ENCODE measurements at places on chromosomes 13 and 19.

GRCh38 chr19:51097166-51097738 lies 11.0 kb downstream of the CTU1 start:
- DNase-seq = peak; percentile 40

- peak; percentile 44 for DNase-seq
These were observed 1.0 kb upstream of the PGLS start for GRCh38 chr19:17510220-17510993.

DNA sequence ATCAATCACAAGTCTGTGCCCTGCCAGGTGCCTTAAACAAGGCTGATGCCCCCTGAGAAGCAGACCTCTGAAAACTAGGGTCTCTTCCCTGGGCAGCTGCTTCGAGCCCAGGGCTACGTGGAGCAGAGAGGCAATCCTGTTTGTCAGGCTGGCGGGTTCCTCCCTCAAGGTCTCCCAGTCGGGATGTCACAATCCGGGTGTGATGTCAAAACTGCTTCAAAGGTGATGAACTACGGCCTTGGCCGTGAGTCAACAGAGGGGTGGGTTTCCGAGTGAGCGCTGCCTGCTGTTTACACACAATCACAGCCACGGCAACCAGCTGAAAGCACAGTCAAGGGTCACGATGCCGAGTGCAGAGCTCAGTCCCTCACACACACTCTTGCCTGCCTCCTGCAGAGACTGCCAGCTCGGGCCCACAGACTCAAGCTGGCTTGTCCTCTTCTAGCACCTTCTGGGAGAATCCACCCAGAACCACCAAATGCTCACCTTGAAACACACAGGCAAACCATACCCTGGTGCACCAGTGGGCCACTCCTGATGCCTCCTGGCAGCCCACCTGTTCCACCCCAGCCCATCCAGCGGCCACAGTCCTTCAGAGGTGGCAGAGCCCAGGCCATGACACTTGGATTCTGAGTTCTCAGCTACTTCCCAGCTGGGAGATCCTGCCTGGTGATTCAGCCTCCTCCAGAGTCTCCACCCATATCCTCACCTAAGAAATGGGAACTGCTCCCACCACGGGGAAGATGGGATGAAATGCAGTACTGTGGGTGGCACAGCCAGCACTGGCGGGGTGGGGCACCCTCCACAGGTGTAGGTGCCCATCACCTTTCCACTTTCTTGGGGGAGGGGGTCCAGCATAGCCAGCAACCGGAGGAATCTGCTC lies 6.8 kb downstream of the ELL start:
- peak; percentile 87 for DNase-seq

- DNase-seq = no peak
These were observed 1.4 kb downstream of the SIAH3 start for GRCh38 chr13:45850027-45850613.

GRCh38 chr13:44435919-44436510 lies 62.4 kb downstream of the SERP2 start:
- no peak for DNase-seq

DNA sequence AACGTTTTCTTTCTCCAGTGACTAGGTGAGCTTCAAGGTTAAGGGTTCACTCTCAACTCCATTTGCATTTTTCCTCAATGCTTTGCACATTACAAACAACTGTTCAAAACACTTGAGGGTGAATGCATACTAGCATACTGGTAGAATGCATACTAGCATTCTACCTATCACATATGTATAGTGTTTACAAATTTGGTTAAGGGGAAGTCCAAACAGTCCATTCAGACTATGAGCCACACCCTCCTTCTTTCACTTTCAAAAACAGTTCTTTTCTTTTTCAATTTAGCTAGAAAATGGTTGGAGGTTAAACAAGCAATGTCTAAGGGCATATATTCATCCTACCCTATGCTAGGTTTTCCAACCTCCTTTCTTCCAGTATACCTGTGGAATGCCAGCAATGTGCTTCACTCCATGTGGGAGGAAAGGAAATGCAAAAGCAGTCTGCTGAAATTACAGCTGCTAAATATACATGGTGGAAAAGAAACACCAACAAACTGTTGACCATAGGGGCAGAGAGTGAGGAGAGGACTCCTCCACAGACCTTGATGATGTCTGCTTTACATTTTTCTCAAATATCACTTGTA lies 102.6 kb downstream of the DOCK9 start:
- no peak for DNase-seq

- no peak for DNase-seq
These were observed 328.0 kb upstream of the ZNF507 start for GRCh38 chr19:32017176-32017953.

GRCh38 chr13:50167224-50167947 lies 152.1 kb downstream of the KCNRG start:
- DNase-seq = no peak

- DNase-seq = peak; percentile 59
These were observed 3.8 kb downstream of the HCN2 start for GRCh38 chr19:593505-593904.

- DNase-seq = no peak
These were observed 41.8 kb upstream of the NBEA start for GRCh38 chr13:34900288-34900739.

GRCh38 chr13:73171926-73172325 lies 113.1 kb downstream of the KLF5 start:
- DNase-seq = no peak

- DNase-seq = no peak
These were observed 1.4 kb upstream of the CYP2F1 start for GRCh38 chr19:41112728-41113290.

GRCh38 chr13:110907951-110908898 lies 6.6 kb downstream of the ANKRD10 start:
- no peak for DNase-seq

GRCh38 chr19:934197-934840 lies 8.5 kb downstream of the ARID3A start:
- no peak for DNase-seq

DNA sequence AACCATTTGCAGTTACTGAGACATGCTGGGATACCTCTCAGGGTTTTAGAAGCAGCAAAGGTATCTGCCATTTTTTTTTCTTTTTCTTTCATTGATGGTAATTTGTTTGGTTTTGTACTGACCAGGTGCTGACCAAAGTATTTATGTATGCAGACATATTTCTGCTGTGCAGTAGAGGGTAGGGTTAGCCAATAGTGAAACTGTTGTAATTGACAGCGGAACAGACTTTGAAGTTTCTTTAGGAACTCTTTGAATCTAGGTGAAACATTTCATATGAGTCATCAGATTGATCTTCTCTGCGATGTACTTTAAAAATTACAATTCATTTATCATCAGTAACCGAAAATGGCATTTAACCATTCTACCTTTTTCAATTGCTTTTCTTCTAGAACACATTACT lies 63.0 kb downstream of the ITGBL1 start:
- no peak for DNase-seq

GRCh38 chr13:77859450-77859849 lies 59.2 kb downstream of the EDNRB start:
- no peak for DNase-seq

GRCh38 chr13:44715287-44716230 lies 139.4 kb upstream of the TSC22D1 start:
- DNase-seq = no peak

DNA sequence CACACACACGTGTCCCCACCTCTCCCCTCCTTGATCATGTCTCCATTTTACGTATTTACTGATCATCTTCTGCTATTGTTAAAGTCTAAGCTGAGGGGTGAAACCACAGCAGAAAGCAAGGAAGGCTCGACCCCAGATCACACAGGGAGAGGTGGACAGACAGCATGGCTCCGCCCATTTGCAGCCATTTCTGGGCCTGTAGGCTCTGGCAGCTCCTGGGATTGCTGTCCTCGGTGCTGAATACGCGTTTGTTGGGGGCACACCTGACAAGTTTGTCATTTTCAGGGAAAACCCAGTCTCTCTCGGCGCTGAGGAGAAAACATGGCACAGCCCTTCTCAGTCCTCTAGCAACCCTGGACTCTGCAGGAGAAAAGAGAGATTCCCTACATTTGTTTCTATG lies 8.0 kb downstream of the TMEM86B start:
- DNase-seq = no peak

- DNase-seq = no peak
These were observed 1615.4 kb downstream of the EFNB2 start for GRCh38 chr13:104920091-104920490.

- DNase-seq = no peak
These were observed 249.5 kb downstream of the DNAJC15 start for GRCh38 chr13:43272851-43273250.

DNA sequence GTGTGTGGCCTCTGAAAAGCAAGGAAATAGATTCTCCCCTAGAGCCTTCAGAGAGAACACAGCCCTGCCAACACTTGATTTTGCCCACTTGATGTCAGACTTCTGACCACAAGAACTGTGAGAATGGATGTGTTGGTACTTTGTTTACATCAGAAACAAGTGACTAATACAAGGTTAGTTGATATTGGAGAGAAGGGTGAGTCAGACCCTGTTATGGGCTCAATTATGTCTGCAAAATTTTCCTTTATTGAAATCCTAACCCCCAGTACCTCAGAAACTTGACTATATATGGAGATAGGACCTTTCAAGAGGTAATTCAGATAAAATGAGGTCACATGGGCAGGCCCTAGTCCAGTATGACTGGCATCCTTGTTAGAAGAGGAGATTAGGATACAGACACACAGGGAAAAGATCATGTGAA lies 226.7 kb downstream of the RFC3 start:
- no peak for DNase-seq

GRCh38 chr13:26299168-26299750 lies 45.3 kb downstream of the CDK8 start:
- no peak for DNase-seq

DNA sequence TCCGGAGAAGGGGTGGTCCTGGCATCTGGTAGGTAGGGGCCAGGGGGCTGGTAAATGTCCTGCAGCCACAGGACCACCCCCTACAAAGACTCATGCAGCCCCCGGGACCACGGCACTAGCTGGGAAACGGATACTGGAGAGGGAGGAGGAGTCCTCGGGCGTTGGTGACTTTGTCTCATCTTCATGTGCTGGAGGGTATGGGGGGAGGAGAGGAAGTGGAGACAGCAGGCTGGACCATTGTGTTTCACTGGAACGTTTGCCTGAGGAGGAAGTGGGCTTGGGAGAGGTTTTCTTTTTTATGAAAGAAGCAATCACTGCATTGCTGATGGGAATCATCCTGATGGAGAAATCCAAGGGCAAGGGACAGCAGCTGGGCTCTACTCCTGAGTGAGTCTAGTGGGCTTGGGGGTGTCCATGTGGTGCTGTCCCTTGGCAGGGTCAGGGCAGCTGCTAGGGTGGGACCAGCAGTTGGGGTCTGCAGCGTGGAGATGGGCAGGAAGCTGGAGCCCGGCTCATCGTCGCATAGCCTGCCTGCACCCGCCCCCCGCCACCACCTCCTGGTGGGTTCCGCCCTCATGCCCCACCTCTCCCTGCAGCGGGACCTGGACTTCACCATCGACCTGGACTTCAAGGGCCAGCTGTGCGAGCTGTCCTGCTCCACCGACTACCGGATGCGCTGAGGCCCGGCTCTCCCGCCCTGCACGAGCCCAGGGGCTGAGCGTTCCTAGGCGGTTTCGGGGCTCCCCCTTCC lies 1.7 kb upstream of the ADM5 start:
- peak; percentile 41 for DNase-seq

GRCh38 chr13:98751861-98752466 lies 508 bp downstream of the SLC15A1 start:
- no peak for DNase-seq

GRCh38 chr13:51004918-51005460 lies 95.4 kb downstream of the RNASEH2B start:
- DNase-seq = no peak

DNA sequence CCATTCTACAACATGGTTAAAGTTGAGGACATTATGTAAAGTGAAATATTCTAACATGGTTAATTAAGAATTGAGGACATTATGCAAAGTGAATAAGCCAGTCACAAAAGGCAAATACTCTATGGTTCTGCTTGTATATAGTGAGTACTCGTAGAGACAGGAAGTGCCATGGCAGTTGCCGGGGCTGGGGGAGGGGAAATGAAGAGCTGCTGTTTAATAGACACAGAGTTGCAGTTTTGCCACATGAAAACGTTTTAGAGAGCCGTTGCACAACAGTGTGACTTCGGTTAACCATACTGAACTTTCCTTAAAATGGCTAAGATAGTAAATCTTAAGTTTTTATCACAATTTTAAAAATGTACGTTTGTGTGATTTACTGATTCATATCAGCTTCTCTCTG lies 176.9 kb downstream of the SHISA2 start:
- DNase-seq = peak; percentile 39

DNA sequence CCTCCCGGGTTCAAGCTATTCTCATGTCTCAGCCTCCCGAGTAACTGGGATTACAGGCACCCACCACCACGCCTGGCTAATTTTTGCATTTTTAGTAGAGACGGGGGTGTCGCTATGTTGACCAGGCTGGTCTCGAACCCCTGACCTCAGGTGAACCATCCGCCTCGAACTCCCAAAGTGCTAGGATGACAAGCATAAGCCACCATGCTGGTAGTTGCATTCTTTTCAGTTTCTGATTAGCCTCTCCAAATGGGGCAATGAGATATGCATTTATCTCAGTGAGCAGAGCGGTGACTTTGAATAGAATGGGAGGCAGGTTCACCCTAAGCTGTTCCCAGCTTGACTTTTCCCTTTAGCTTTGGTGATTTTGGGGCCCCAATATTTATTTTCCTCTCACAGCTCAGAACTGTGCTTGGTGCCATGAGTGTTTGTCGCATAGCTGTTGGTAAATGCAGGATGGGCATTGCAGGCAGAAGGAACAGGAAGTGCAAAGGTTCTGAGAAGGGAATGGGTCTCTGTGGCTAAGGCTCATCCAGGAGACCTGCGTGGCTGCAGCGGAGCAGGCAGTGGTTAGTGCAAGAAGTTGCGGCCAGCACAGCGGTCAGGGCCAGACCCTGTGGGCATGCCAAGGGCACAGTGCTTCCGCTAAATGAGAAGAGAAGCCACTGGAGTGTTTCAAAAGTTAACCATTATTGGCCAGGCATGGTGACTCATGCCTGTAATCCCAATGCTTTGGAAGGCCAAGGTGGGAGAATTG lies 20.7 kb downstream of the LYPD3 start:
- DNase-seq = peak; percentile 57

DNA sequence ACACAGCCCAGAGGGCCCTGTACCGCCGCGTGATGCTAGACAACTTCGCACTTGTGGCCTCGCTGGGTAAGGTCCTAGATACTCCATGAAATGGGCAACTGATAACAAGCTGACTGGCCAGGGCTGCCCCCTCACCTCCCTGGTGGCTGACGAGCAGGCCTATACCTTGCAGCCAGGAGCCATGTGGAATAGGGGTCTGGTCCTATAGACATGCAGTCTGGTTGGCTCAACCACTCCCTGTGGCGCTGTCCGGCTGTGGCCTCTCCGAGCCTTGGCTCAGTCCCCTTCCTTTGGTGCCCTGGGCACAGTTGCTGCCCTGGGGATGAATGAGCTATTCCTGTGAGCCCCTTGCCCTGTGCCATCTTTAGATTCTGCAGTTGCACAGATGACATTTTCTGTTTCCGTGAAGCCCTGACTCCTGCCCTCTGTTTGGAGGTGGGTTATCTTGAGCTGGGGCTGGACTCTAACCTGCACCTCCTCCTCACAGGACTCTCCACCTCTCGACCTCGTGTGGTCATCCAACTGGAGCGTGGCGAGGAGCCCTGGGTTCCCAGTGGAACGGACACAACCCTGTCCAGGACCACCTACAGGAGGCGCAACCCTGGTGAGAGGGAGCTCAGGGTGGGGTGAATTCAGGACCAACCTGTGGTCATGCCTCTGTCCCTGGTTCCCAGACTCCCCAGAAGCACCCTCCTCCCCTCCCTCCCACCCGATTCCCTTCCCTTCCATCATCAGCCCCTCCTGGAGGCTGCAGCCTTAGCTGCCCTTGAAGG lies 2.5 kb downstream of the ZNF324 start:
- no peak for DNase-seq

Data from inflammatory macrophage (primary cell).